ENCODE measurements at places on chromosomes 1 and 21.

DNA sequence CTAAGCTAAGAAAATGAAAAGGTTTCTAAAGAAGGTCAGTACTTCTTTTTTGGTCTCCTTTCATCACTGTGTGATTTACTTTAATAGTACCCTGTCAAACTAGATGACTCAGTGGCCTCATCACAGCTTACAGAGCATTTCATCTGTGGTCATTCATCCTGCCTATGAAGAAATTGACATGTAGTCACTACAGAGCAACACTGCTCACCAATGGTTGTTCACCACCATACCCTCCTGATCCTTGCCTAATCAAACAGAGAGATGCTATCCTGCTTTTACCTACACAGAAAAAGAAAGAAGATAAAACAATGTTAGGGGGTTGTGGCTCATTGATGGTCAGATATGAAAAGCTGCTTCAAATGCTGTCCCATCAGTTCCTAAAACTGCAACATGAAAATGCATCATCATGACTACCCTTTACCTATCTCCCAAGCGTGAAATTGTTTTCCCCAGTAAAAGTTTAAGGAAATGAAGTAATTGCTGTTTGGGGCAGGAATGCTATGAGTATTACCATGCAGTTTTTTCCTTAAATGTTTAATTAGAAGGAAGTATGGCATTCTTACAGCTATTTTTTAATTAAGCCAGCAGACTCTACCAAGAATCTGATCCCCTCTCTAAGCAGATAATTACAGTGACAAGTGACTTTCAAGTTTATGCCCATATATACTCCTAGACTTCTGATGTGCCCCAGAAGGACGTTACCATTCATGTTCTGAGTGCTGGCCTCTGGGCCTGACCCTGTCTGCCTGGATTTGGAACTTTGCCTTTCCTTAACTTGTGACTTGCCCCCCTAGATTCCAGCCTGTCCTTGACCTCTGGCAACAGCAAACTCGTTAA lies 46.1 kb upstream of the FBXO28 start:
- no peak for DNase-seq

- no peak for DNase-seq
Observed at GRCh38 chr1:6028042-6028850, 17.4 kb upstream of the KCNAB2 start.

- no peak for DNase-seq
Observed at GRCh38 chr1:15948595-15949452, 27.1 kb downstream of the ZBTB17 start.

- DNase-seq, result no peak
Observed at GRCh38 chr1:236289492-236290131, 7.9 kb upstream of the ERO1B start.

GRCh38 chr1:5595531-5596170 lies 396.6 kb downstream of the NPHP4 start:
- no peak for DNase-seq

DNA sequence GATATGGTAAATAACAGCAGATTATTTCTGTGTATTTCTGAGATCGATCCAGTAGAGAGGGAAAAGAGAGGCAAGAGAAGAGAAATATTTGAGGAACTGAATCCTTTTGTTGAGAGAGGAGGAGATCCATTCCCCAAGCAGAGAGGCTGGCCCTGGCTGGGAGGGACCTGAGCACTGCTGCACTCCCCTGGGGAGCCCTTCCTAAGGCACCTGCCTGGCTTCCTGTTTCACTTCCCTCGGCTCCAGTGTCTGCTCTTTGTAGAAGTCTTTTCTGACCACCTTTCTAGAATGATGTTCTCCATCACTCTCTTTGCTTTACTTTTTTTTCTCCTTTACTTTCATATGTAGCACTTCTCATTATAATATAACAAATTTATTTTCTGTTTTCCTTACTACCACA lies 42.3 kb upstream of the SLC6A9 start:
- no peak for DNase-seq

DNA sequence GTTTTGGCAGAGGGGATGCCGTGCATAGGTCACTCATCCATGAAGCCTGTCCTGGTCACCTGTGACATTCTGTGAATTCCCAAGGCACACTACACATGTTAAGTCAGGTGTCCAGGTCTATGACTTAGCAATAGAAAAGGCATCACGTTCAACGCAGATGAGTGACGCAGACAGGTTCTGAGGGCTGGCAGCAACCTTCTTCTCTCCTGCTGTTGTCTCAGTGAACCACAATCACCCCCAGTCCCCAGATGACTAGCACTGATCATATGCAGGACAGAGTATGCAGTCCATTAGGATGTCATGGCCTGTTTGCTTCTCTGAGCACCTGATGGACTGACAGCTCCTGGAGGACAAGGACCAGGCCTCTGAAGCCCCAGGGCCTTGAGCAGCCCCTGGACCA lies 157.8 kb upstream of the KAZN start:
- DNase-seq, result no peak

DNA sequence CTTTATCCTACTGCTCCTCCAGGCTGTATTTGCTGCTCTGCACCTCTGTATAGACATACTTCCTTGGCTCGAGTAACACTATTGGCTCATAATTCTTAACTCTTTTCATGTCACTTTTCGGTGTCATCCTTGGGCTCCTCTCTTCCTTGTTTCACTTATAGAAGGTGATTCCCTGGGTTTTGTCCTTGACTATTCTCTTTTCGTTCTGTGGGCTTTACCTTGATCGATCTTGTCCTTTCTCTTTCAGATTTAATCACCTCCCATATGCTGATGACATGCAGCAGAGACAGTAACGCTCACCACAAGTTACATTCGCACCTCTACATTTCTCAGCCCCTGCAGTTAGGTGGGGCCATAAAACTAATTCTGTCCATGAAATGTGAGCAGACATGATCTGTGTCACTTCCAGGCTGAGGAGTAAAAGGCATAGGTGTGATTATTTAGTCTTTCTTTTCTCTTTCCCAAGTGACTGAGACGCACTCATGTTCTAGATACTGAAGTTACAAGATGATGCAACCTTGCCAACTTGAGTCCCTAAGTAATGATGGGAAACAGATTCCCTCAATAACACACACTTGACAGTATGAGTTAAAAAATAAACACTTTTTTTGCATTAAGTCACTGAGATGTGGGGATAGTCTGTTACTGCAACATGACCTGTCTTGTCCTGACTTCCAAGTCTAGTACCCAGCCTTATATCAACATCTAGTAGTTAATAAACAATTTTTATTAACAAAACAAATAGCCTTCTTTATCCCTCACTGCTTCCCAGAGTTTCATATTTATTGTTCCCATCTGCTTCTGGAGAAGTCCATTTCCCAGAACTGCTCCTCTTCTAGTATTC lies 49.9 kb upstream of the HAO2 start:
- DNase-seq, result no peak

- DNase-seq, result no peak
Observed at GRCh38 chr1:168476588-168477385, 67.0 kb downstream of the XCL2 start.

- DNase-seq, result no peak
Observed at GRCh38 chr21:45941338-45941710, 40.2 kb upstream of the COL6A1 start.

GRCh38 chr1:147545133-147545532 lies 3.8 kb downstream of the BCL9 start:
- DNase-seq, result peak; percentile 78
